Activated naive CD4-positive, alpha-beta T cell (primary cell): ENCODE measurements at places on chromosomes 2 and 18.

DNA sequence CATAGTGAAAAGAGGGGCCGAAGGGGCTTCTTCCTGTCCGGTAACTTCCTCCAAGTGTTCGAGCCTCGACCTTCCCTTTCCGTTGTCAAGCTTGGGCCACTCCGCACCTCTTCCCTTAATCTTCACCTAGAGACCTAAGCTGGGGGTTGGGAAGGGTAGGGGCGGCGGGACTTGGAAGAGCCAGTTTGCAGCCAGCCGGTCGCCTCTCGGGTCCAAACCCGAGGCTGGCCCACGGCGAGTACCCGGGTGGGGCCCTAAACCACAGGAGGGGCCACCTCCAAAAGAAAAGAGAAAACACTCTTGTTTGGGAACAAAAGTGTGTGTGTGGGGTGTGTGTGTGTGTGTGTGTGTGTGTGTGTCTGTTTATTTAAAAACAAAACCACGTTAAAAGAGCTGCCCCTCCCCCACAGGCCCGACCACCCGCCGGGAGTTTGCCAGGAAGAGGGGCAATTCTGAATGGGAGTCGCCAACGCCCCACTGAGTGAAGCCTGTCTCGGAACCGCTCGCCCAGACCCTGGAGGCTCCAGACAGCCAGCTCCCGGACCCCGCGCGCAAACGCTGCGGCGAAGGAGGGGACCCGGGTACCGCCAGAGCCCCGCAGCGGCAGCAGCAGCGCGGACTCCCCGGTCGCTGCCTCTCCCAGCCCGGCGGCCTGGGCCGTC is 488 bp upstream of the RHOB start:
- no peak for DNase-seq

DNA sequence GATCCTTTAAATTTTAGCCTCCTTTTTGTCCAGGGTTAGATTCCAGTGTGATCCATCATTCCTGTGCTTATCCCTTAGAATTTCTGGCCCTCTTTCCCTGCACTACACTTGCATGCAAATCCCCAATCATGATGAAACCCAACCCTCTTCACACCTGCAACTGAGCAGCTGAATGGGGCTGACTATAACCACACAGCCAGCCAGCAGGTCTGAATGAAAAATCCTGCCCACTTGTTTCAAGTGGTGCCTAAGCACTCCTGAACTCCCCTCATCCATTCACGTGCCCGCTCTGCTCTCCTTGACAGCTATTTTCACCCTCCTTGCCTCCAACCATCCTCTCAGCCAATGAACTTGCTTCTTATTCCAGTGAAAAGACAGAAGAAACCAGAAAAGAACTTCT is 80.5 kb upstream of the AFF3 start:
- DNase-seq = no peak

GRCh38 chr18:35634323-35634722 is 52.8 kb downstream of the GALNT1 start:
- no peak for DNase-seq

DNA sequence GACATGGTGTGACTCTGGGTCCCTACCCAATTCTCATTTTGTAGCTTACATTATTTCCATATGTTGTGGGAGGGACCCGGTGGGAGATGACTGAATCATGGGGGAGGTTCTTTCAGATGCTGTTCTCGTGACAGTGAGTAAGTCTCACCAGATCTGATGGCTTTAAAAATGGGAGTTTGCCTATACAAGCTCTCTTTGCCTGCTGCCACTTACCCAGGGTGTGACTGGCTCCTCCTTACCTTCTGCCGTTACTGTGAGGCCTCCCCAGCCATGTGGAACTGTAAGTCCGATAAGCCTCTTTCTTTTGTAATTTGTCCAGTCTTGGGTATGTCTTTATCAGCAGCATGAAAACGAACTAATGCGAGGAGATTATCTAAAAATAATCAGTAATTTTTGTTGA is 1683.2 kb upstream of the SLC39A10 start:
- DNase-seq = no peak

DNA sequence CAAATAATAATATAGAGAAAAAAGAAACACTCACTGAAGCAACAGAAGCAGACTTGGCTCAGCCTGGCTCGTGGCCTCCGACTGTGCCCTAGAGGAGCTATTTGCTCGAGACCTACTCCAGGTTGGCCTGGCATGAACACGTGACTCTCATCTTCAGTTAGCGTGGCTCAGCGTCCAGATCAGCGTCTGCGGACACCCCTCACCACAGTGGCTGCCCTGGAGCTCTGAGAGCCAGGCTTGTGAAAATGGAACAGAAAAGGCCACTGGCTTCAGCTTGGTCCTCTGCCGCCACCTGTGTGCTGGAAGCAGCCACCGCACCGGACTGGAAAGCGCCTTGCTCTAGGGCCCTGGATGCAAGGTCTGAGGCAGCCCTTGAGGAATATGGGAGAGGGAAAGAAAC is 1184.0 kb upstream of the GYPC start:
- DNase-seq = no peak
